Germinal center (tissue), 1 donor: ENCODE measurements at places on chromosomes 7 and 10.

DNA sequence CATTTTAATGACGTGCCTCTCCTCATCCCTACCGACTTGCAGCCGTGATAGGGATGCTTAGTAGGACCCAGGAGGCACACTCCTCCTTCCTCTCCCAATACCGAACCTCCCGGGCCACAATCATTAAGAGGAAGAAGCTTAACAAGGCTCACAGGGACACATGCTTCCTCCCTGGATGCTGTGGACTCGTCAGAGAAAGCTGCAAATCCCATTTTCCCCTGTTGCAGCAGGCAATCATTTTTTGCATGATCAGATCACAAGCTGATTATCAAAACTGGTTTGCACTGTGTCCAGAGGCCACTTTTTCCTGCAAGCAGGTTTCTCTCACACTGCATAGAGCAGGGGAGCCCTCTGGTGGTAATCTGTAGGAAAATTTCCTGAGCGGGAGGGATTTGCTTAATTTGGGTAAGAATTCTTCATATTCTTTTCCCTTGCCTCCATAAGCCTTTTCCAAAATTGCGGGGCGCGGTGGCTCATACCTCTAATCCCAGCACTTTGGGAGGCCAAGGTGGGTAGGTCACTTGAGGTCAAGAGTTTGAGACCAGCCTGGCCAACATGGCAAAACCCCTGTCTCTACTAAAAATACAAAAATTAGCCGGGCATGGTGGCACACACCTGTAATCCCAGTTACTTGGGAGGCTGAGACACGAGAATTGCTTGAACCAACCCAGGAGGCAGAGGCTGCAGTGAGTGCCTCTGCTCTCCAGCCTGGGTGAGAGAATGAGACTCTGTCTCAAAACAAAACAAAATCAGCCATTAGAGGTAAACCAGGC, 16.1 kb upstream of the LAMB4 start:
- peak; percentile 23 for DNase-seq

- DNase-seq: no peak
Measured at GRCh38 chr10:31819391-31819820, 109.2 kb downstream of the ARHGAP12 start.

DNA sequence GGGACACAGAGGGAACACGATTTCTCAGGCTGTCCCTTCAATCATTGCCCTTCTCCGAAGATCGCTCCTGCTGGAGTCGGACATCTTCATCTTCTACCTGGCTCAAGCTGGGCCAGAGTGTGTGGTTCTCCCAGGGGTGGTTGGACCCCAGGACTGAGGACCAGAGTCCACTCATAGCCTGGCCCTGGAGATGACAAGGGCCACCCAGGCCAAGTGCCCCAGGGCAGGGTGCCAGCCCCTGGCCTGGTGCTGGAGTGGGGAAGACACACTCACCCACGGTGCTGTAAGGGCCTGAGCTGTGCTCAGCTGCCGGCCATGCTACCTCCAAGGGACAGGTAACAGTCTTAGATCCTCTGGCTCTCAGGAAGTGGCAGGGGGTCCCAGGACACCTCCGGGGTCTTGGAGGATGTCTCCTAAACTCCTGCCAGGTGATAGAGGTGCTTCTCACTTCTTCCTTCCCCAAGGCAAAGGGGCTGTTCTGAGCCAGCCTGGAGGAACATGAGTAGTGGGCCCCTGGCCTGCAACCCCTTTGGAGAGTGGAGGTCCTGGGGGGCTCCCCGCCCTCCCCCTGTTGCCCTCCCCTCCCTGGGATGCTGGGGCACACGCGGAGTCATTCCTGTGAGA, 23.3 kb downstream of the TBATA start:
- DNase-seq: no peak

DNA sequence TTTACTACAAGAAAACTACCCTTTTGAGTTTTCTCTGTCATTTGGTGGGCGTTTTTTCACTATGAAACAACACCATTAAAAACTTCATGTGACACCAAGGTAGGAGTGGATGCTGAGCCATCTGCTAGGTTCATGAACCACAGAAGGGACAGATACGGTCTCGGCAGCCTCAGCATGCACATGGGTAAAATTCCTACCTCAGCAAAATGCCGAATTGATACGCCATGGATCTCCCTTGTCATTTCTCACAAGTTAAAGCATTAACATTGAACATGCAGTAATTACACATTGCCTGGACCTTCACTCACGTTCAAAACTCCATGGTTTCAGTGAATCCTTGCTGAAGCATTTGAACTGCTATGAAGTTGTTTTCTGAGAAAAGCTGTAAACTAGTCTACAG, 121.5 kb upstream of the EGR2 start:
- DNase-seq: no peak

GRCh38 chr7:66453340-66453739, 175.3 kb upstream of the KCTD7 start:
- no peak for DNase-seq

DNA sequence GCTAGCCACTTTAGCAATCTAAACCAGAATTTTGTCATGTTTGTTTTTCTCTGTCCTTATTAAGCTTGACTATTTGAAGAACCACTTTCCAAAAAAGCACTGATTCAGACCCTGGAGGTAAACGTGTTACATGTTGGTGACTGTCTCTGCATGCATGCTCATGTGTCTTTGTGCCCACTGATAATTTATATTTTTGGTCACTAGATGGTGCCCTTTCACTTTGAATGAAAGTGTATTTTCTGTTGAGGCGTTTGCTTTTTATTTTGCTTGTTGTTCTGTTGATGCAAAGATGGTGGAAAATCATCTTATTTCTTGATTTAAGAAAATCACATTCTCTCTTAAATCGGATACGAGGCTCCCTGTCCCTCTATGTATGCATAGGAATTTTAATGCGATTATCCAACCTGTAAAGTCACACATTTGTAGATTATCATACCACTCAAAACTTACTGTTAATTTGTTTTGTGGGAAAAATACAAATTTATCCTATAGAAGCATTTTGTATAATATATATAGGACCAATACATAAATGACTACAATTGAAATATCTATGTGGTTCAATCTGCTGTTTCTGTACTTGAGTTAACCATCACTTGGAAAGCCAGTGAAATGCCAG, 269.3 kb downstream of the BICC1 start:
- DNase-seq: peak; percentile 11

DNA sequence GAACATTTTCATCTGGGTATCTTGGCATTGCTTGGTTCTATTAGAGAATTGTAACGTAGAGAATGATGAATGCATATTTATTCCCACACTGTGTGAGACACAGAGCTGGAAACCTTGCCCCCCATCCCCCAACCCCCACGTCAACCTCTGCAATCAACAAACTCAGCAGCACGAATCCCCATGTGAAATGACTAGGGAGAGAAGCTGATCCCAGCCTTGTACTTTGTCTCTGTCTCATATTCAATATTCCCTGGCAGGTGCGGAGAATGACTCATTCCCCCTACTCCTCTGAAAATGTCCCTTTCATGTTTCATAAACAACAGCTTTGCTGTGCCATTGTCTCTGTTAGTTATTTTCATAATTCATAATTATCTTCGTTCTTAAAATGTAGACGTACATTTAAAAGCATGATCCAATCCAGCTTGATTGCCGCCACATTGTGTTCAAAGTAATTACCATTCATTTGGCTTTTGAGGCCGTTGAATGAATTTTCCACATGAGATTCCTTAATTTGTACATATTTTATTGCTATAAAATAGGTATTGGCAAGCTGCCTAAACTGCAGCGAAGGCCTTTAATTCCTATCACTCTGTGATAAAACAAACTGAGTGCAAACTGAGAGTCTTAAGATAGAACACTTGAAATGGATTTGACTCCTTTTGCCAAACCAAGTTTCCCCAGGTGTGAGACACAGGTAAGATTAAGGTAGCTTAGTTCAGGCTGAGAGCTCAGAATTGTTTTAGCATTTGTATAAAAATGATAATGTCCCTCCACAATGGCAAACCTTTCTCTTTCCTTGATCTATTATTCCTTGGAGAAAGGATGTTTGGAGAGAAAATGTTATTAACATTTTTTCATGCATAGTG, 920.2 kb downstream of the TYW1 start:
- DNase-seq: no peak

GRCh38 chr10:34941471-34942357, 126.6 kb upstream of the PARD3 start:
- DNase-seq: no peak

DNA sequence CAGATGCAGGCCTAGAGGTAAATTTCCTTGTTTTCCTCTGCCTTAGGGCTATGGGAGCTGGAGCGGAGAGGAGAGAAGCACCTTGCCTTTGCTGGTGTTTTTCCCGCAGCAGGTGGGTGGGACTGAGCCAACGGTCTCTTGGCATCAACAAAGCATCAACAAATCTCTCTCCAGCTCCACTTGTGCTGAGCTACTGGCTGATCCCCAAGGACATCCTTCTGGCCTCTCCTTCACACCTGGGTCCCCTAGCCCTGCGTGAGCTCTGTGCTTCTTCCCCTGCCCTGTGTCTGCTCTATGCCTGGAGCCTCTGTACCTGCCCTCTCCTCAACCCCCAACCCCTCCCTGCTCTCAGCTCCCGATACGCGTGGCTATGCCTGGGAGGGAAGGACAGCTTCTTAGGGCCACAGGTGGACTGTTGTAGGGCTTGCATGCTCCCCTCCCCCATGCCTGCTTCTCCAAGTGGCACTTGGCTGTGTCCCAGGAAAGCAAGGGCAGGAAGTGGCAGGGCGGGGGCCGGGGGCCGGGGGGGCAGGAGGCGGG, 3.2 kb upstream of the CLDN4 start:
- no peak for DNase-seq

DNA sequence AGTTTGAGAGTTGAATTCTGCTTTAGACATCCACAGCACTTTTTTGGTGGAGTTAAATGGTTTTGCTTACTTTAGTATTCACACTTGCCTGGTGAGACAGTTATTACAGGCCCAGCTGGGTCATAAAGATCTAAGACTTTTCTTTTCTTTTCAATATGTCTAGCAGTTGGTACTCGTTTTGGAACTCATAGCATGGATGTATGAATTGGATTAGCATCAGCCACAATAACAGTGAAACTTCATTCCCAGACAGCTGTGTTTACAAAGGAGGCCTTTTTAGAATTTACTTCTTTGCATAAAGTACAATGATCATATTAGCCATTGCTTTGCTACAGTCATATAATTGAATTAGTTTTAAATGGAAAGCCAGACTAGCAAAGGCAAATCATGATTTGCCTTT, 168.4 kb upstream of the DKK1 start:
- DNase-seq: no peak

GRCh38 chr7:151891182-151891581, 14.3 kb upstream of the PRKAG2 start:
- no peak for DNase-seq

DNA sequence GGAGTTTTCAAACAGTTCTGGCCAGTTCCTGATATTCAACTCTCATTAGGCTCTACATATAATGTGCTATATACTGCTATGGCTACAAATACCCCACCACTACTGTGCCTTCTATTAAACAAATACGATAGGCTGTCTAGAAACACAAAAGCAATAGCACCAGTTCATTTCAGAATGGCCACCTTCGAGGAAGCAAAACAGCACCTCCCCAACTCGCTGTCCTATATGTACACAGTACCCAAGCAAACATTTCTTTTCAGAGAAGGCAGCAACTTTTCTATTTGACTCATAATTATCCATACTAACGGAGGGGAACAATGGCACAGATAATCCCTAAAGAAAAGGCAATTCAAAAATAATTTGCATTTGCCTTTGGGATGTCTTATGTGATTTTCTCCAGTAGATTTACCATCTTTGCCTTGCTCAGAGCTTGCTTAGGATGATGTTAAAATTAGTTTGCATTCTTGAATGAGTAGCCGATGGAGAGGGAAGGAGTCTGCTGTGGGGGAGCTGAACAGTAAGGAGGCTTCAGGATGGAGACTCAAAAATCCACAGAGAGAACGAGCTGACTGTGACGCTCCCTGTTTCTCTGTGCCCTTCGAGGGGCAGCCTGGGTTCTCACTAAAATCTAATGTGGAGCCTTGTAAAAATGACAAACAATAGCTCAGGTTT, 218.7 kb downstream of the FANK1 start:
- no peak for DNase-seq

DNA sequence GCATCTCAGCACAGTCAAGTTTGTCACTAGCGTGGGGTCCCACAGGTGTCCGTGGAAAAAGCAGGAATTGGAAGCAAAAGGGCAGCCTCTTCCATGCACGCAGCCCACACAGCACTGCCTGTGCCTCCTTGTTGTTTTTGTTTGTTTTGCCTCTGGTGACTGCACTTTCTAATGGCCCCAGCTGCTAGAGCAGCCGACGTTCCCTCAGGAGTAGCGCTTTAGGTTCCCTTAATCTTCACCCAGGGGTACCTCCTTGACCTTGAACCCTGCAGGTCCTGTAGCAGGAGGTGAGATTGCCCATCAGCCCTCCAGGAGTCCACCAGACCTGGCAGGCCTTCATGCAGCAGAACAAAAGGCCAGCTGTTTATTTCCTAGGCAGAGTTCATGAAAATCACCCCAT, 210.1 kb downstream of the CACNB2 start:
- DNase-seq: no peak

DNA sequence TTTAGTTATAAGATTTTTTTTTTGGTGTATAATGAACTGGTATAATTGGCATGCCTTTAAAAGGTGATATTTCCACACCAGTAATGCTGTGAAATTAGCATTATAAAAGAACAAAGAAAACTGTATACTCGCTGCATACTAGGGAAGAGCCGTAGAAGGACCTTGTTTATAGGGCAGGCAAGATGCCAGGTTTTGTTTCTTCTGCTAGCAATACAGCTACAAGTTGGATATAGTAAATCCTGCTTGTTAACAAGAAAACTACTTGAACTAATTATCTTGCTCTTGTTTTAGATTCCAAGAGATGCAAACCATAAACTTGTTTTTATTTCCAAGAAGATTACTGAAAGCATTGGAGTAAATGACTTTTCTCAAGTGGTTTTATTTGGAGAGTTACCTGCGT, 1.9 kb downstream of the DNAH11 start:
- DNase-seq: no peak

GRCh38 chr10:71708301-71708703, 11.3 kb downstream of the C10orf105 start:
- DNase-seq: peak; percentile 64

DNA sequence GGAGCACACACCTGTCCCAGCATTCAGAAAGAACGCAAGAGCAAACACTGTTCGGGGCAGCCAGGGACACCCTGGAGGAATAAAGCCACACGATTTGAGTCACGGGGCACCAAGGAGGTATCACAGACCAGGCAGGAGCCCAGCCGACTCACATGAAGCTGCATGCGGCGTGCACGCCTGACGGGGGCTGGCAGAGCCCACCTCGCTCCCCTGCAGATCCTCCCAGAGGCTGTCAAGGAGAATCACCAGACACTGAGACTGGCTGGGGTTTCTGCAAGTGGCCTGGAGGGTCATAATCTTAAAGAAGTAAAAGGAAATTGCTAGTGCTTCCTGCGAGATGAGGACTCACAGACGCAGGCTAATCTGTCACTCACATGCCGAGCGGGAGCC, 61.6 kb downstream of the TCERG1L start:
- DNase-seq: no peak

DNA sequence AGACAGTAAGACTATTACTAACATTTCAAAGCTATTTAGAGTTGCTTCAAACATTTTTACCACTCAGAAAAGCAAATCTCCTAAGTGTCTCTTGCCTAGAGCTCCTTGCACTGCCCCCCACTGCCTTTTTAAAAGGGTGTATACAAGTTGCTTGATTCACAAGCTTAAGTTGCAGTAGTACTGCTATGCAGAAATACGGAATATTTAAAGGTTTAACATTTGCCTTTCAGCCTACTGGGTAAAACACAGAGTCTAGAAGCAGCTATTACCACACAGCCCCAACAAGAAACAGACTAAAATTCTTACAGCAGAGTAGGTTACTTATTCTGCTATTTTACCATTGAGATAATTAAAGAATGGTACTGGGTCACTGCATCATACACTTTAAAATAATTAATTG, 128.5 kb downstream of the CNOT4 start:
- DNase-seq: no peak
